Femur (tissue), 1 donor: ENCODE measurements at places on chromosomes 5 and 9.

GRCh38 chr5:116371935-116372334, 202.7 kb downstream of the SEMA6A start:
- DNase-seq: no peak

DNA sequence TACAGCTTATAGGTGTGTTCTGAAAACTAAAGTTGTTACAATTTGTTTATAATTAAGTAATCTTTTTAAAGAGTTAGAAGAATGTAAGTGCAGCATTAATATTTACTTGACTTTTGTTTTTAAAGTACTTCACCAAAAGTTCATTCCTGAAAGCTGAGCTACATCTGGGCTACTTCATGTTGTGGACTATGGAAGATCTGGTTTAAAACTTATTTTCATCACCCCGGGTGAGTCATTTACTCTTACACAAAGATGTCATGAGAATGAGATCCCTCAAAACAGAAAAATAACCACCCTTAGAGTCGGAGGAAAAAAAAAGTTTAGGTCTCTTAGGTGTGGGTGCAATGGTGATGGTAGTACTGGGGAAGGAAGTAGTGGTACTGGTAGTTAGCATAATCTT, 5.1 kb downstream of the POU5F2 start:
- DNase-seq: no peak

DNA sequence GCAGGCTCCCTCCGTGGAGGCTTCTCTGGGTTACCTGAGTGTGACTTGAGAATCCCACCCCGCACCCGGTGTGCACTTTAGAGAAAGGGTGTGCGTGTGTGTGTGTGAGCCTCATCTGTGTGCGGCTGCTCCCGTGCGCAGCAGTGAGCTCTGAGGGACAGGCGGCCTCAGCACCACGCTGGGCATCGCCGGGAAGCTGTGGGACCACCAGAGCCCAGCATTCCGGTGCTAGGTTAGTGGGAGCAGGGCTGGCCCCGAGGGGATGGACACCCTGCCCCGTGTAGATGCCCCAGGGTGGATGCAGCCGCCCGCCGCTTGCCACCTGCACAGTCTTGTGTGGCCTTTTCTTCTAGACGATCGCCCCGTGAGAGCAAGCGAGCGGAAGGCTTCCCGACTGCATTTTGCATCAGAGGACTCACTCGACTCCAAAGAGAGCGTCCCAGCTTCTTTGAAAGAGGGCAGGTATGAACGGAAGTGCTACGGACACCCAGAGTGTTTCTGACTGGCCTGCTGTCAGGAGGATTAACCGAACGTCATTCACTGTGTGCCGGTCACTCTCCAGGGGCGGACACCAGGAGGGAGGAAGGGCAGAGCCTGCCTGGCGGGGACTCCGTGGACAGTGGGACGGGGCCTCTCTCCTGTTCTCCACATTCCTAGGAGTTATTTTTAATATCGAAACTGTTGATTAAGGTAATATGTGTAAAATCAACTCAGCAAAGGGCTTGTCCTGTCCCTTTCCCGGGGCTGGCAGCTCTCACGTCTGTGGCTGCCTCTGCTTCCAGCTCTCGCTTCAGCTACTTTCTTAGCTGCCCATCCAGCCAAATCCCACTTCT, 12.2 kb downstream of the CEP72 start:
- DNase-seq: no peak

GRCh38 chr5:23507278-23507685, at the start of gene PRDM9:
Gene PRDM9 (plus strand): TSS chr5:23507609. CDS start chr5:23509034, 1,425 bp downstream.
- peak; percentile 70 for DNase-seq

DNA sequence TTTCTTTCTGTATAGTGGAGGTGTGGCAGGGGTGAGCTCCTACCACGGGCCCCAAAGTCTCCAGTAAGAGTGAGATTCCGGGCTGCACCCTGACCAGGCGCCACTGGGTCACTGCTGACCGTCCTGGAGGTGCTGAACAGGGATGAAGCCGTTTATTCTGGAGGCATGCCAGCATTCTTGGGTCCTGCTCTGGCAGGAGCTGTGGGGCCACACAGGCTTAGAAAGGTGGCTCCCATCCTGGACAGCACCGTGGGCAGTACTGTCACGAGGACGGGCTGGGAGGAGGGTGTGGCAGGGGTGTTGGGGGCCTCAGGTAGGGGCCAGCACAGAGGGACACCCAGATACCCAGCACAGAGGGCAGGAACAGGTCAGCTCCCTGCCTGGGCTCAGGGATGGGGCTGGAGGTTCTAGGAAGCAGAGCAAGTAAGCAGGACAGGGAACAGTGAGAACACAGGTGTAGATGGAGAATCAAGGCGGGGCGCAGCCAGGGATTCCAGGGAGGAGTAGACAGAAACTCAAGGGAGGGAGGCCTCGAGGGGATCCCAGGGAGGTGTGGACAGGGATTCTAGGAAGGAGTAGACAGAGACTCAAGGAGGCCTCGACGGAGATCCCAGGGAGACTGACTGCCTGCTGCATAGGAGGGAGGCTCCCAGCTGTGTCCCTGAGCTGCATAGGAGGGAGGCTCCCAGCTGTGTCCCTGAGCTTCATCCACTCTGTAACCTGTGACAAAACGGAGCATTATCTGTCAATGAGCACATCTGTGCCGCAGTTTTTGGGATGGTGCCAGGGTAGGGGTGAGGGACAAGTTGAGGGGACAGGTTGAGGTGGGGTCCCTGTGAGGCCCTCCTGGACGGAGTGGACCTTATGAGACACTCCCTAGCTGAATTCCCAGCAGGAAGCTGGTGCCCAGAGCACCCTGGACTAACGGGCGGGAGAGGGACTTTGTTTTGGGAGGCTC, 1.1 kb upstream of the PLEKHG4B start:
- DNase-seq: no peak

DNA sequence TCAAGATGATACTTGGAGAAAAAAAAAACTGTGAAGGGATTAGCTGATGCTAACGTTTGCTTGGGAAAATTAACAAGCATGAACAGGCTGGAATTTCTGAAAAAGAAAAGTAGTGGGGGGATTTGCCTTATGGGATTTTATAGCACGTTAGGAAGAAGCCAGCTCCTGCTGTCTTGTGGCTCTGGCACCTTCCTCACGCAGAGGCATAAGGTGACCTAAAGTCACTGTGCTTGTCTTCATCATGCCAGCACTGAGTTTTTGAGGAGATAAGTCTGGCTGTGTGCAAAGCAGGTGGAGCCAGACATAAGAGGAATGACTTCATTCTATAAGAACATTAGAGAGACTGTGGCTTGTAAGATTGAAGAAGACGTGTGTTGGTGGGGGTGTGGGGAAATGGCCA, 94.4 kb upstream of the MAP1B start:
- DNase-seq: no peak

DNA sequence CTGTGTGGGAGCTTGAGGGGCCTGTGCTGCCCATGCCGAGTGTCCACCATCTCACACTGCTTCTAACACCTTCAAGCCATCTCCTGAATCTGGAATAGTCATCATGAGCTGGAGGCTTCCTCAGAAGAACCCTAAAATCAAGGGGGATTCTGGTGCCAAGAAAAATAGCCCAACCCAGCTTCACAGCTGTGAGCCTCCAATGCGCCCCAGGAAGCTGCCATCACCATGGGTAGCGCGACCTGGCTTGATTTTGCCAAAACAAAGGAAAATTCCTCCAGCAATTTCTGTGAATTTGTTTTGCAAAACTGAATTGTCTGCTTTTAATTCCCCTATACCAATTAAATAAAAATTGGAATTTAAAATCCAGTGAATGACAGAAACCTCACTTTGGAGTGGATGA, 6.2 kb upstream of the TIFAB start:
- no peak for DNase-seq

GRCh38 chr9:134188386-134189144, 24.2 kb upstream of the RNU6ATAC start:
- DNase-seq: peak; percentile 81

DNA sequence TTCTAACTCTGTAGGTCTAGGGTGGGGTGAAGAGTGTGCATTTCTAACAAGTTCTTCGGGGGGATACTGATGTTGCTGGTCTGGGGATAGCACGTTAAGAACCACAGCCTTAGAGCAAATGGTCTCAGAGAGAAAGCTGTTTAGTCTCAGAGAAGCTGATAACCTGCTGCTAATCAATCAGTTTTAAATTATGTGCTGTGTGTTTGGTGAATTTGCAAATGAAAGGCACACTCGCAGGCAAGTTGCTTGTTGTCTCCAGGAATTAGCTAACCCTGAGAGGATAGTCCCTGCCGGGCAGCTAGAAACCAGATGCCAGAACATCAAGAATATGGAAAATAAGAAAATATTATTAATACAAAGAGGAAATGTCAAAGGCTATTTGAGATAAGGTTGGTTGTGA, 79.2 kb downstream of the DMRT2 start:
- no peak for DNase-seq

DNA sequence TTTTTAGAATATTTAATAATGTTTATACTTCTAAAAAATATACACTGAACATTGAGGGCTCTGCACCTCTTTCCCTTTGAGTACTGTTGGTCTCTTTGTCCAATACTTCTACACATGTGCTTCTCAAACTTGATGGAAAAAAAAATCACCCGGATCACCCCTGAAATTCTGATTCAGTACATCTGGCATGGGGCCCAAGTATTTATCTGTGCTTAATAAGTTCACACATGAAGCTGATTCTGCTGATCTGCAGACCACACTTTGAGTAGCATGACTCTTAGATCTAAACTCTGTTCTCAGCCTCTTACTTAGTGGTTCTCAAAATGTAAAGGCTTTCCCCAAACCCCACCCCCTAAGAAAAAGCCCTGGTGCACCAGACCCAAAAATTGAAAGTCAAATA, 12.0 kb downstream of the RUSC2 start:
- no peak for DNase-seq

DNA sequence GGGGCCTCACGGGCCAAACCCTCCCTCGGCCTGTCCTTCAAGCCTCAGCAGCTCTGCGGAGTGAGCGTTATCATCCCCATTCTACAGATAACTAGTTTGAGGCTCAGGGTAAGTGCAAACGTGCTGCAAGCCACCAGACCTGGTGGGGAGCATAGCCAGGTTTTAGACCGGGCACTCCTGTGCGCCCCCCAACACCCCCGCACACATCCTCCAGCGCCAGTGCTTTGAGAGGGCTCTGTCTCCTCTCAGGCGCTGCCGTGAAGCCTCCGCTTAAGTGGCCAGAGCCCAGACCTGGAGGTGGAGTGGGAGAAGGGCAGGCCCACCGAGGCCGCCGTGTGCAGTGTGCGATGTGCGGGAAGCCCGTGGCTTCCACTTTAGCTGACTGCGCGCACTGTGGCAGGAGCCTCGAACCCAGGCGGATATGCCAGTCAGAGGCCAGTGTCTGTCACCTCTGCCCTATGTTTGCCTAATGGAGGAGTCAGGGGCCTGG, 1.6 kb upstream of the MGAT1 start:
- no peak for DNase-seq

DNA sequence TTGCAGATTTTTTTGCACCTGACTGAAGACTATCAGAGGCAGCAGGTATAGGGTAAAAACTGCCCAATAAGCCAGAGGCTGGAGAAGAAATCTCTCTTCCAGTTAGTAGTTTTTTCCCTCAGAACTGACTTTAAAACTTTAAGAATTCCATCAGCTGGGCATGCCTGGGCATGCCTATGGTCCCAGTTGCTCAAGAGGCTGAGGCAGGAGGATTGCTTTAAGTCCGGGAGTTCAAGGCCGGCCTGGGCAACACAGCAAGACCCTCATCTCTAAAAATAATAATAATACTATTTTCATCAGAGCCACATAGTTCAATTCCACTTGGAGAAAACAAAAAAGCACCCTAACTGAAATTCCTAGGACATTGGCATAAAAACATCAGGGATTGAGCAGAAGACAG, 30.3 kb downstream of the SUSD1 start:
- no peak for DNase-seq

DNA sequence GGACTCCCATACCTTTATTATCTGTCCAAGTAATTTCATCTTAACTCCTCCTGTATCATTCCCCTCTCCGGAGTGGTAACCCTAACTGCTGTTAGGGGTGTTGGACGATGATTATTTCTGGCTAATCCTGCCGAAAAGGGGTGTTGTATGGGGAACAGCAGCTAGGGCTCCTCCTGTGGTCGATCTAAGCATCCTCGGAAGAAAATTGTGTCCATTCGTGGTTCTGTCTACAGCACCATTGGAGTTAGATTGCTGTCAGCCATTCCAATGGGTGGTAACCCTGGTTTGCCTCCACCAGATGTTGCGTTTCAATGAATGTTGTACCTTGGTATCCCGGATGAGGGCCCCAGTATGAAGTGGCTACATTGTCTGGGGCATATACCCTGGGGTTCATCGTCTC, 35.6 kb upstream of the LMNB1 start:
- no peak for DNase-seq

GRCh38 chr9:114355821-114356220, 26.2 kb downstream of the ORM2 start:
- no peak for DNase-seq

- DNase-seq: no peak
These were observed 45.8 kb upstream of the RGMB start for GRCh38 chr5:98727686-98728085.

DNA sequence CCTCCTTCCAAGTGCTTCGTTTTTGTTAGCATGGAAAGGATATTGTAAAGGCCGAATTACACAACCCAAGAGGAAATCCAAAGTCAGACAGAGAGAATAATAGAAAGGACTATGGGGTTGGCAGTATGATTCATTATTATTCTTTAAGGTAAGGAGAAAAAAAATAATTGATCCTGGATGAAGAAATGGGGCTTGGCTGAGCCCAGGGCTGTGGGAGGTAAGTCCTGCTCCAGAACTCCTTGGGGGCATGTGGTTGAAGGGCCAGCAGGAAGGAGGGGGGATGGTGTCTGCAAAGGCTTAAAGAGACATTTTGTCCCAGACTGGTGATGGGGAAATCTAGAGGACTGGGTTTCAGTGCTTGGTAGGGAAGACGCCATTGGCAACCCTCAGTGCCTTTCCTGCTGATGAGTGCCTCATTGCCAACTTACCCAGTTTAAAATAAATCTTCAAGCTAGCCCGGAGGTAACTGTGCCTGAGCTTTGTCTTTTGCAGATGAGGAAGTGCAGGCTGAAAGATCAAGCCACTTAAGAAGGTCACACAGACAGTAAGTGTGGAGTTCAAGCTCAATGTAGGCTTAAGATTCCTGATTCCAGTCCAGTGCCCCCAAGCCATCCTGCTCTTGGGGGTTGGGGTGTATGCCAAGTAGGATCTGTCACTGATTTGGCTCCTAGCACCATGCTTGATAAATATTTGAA, 30.2 kb downstream of the FOXI1 start:
- peak; percentile 6 for DNase-seq

DNA sequence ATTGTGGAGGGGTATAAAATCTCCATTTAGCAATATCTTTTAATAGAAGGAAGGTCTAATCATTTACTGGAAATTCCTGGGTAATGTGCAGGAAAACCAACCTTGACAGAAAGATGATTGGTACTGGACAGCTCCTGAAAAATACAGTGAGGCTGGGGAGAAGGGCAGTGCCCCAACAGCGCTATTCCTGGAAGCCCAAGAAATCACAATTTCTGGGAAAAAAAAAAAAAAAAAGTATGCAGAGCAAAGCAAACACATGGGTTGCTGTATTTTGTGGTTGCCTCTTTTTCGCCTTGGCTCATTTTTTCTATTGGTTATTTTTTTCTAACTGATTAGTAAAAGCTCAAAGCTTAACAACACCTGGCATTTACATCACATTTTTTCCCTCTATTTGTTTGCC, 249.7 kb downstream of the ENC1 start:
- DNase-seq: no peak

DNA sequence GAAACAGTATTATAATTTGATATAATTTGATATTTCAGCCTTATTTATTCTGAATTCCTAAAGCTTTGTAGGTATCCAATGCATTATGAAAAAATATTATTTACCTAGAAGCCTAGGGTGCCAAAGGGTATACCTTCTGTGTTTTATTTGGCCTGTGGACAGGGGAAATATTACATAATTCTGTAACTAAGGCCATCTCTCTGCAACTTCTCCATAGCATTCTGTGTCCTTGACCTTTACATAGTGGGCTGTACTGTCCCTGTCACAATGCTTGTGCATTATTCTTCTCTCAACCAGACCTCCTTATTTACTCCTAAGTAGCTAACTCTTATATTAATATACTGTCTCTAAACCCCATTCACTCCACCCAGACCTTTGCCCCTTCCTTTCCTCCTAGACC, 57.0 kb upstream of the RANBP6 start:
- no peak for DNase-seq
